ENCODE measurements at places on chromosomes 13 and 19.

DNA sequence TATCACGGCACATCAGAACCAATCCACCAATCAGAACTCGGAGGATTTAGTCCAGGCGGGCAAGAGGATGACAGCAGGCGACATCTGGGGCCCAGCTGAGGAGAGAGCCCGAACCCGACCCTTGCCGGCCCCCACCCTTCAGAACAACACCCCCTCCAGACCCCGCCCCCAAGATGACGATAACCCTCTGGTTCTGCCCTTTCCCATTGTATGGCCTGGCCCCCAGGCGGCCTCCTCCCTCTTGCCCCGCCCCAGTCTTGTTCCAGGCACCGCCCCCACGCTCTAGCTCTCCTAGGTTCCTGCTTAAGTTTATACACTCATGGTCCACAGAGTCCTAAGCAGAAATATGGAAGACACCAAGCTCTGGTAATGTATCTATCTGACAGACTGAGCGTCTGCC lies 2.8 kb upstream of the ZNF83 start:
- DNase-seq: no peak

DNA sequence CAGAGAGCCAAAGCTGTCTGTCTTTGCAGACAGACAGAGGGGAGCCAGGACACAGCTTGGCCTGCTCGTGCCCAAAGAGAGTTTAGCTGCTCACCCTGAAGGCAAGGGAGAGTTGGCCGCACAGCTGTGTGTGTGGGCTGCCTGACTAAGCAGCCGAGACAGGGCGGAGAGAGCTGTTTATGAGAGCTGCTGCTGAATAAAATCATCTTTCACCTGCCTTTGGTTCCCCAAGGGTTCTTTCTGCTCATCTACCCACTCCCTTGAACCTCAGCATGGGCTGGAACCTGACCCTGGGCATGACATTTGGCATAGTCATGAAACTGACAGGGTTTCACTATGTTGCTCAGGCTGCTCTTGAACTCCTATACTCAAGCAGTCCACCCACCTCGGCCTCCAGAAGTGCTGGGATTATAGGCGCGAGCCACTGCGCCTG lies 98.2 kb downstream of the RBM26 start:
- DNase-seq: no peak

- DNase-seq: no peak
Observed at GRCh38 chr13:20843166-20843565, 59.4 kb downstream of the XPO4 start.

DNA sequence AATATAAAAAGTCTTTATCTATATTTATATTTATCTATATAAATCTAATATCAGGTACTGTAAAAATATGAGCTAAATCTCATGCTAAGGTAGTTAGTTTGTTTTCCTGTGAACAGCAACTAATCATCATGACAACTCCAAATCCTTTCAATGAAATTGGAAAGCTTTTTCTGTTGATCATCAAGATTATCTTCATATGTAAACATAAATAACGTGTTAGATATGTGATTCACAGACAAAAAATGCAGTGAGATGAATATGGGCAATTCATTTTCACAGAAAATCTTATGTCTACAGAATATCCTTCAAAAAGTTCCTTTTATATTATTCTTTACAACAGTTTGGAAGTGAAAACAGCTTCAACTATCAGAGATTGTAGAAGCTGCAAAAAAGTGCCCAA lies 41.7 kb upstream of the EEF1AKMT1 start:
- no peak for DNase-seq

GRCh38 chr19:54502518-54503048 lies at the start of gene LAIR2:
LAIR2 (plus strand) TSS chr19:54502831; CDS start chr19:54502919, 88 bp downstream.
- no peak for DNase-seq

DNA sequence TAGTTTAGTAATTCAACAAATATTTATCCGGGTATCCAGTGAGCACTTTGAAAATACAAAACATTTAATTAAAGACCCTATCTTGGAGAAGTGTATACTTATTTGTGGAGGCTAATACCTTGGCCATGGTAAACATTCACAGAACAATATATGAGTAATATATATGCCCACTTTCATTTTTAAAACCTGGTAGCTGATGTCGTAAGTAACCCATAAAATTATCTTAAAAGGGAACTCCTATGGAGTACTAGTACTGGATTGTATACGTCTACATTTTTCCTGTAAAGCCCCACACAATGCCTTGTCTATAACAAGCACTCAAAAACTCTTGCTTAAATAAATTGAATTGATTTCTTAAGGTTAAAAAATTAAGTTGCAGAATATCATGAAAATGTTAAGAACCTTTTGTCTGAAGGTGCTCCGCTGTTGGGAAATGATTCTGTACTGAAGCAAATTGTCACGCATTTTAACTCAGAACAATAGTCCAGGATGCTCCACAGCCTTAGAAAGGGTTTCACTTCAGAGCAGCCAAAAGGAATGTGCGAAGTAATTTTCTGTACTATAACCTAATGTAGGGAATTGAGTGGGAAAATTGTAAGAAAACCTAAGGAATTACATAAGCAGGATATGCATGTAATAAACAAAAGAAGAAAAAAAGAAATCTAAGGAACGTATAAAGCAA lies 58.9 kb upstream of the C1QTNF9 start:
- DNase-seq: no peak

- DNase-seq: no peak
Observed at GRCh38 chr13:75347925-75348324, 134.0 kb downstream of the TBC1D4 start.

- no peak for DNase-seq
Observed at GRCh38 chr13:84980571-84980970, 818.6 kb downstream of the SLITRK6 start.

DNA sequence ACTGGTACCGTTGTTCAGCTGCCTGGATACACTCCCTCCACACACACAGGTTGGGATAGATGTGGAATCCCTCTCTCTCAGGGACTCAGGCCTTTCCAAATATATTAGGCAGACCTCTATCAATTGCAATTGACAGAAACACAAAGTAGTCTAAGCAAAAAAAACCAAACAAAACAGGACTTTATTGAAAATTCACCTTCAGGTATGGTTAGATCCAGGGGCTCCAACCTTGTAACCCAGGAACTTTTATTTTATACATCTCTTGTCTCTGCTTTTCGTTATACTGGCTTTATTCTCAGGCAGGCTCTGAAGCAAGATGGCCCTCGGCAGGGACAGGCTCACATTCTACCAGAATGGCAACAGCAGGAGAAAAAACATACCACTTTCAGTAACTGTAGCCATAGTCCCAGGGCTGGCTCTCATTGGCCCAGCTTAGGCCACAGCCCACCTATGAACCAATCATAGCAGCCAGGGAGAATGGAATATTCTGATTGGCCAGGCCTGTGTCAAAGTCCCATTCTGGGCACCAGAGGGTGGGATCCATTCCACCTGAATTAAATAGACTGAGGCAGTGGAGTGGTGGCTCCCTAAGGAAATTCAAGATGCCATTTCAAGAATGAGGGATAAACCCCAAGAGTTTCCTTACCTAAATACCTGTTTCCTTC lies 13.1 kb upstream of the CEACAM19 start:
- no peak for DNase-seq

GRCh38 chr13:98370806-98371515 lies 193.9 kb upstream of the RNF113B start:
- DNase-seq: no peak

GRCh38 chr13:73691891-73692290 lies 442.3 kb downstream of the KLF12 start:
- DNase-seq: no peak

GRCh38 chr19:2678044-2678671 lies 24.3 kb downstream of the GNG7 start:
- DNase-seq: no peak

- DNase-seq: no peak
Observed at GRCh38 chr13:61695147-61695546, 279.5 kb upstream of the PCDH20 start.

DNA sequence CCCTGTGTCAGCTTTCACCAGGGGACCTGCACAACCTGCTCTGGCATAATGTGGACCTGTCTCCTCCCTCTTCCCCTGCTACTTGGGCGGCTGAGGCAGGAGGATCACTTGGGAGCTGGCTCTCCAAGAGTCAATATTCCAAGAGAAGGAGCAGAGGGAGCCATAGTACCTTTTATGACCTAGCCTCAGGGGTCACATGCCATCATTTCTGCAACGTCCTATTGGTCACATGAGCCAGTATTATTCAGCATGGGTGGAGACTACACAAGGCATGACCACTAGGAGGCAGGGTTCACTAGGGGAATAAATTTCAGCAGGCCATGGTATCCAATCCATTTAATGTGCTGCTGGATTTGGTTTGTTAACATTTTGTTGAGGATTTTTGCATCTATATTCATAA lies 12.0 kb upstream of the SHFL start:
- DNase-seq: peak; percentile 40

DNA sequence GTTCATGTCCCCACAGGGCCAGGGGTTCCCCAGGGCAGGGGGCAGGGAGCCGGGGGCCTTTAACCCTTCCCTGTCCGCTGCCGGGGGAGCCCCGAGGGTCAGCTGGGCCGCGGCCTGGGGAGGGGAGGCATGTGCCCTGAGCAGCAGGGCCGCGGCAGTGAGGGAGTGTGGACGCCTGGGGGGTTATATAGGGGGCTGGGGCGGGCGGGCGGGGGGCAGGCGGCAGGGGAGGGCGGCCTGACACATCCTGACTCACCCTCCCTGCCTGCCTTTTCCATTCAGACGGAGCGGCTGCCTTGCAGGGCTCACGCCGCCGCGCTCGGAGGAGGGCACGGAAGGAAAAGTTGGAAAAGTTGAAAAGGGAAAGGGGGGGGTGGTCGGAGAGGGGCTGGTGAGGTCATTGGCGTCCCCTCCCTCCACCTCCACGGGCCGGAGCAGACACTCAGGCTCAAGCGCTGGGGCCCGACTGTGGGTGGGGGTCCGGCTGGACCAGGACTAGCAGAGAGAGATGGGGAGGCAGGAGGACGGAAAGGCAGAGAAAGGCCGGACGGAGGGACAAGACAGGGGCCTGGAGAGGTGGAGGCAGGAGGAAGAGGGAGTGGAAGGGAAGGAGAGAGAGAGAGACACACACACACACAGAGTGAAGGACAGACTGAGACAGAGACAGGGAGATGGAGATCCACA lies at the start of gene IL11:
TSS of gene IL11 (minus strand) at position 159 of the 684 bp plus-strand sequence. CDS start at position 6, 153 bp downstream.
- no peak for DNase-seq

GRCh38 chr19:14477418-14478112 lies 2.4 kb upstream of the PTGER1 start:
- DNase-seq: no peak

DNA sequence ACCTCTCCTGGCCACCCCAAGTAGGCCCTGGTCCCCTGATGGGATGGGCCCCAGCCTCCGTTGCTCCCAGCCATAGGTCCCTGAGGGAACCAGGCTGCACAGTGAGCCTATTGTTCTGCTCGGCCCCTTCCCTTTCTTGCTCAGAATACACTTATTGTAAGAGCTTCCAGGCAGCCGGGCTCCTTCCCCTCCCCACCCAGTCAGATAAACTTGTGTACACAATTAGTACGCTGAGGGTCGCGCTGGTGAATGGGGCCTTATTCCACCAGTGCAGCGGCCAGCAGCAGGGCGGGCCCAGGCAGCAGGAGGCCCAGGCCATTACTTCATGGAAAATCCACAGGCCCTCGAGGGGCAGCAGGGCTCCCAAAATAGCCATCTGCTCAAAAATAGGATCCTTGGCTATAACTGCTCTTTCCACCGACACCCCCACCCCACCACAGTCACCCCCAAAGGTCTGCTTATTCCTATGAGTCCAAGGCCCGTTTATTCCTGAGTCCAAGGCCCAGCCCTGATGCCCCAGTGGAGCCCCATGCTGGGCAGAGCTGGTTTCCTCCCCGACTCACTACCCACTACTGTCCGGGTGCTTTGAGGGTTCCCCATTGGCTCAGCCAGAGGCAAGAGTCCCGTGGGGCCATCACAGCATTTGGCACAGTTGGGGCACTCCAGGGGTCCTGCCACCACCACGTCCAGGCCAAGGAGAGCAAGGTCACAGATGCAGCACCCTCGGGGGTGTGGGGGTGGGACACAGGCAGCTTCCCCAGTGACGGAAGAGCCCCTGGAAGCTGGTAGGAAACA lies 22.1 kb downstream of the CAPN12 start:
- no peak for DNase-seq

- no peak for DNase-seq
Observed at GRCh38 chr13:94707400-94708021, 4.8 kb downstream of the SOX21 start.

Data from activated T-cell treated with anti-CD3 and anti-CD28 coated beads for 4 hours (primary cell).